GM06990 (cell line): ENCODE measurements at places on chromosomes 13 and 19.
A peak's percentile ranks its signal among the peaks of the same experiment; 100 is the strongest.

DNA sequence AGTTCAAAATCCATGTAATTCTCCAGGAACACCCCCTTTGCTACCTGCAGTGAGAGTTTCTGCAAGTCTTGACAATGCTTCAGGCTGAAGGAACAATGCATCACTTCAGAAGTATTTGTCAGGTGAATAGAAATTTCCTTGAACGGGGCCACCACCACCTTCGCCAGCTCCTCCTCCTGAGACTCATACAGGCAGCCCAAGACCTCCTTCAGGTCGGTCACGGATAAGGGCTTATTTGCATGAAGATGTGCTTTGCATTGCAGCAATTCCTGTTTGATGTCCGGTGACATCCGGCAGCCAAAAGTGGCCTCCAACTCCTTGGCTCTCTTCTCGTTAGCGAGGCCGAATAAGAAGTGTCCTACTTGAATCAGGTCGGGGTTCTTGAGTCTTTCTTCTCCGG is 8.4 kb downstream of the NLRP7 start:
- DNase-seq = no peak

- DNase-seq = no peak
Observed at GRCh38 chr19:5805462-5806132, 730 bp downstream of the NRTN start.

DNA sequence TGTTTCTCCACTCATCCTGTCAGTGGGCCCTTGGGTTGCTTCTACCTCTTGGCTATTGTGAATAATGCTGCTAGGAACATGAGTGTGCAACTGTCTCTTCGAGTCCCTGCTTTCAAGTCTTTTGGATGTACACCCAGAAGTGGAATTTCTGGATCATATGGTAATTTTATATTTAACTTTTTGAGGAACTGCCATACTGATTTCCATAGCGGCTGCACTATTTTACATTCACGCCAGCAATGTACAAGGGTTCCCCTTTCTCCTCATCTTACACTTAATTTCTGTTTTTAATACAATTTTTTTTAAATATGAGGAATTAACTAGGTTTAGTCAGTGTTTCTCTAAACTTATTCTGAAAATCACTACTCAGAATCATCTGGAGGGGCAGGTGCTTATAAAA is 24.2 kb upstream of the SLC46A3 start:
- DNase-seq = no peak

GRCh38 chr19:48735031-48735615 is 5.3 kb downstream of the RASIP1 start:
- no peak for DNase-seq

DNA sequence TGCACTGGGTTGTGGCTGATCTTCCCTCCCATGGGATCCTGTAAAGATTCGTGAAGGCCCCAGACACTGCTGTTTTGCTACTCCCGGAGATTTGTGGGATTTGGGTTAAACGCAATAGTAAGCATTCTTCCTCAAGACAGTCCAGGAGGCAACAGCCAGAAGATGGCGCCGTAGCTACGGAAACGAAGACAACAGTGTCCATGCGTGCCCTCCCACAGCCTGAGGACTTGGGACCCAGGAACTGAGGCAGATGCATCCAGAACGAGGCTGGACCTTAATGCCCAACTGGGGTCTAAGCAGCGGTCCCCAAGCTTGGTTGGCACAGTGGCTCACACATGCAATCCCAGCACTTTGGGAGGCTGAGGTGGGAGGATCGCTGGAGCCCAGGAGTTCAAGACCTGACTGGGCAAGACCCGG is 57.6 kb upstream of the ZNF507 start:
- no peak for DNase-seq

GRCh38 chr19:30049846-30050667 is 108.0 kb downstream of the URI1 start:
- no peak for DNase-seq

- DNase-seq = no peak
Observed at GRCh38 chr19:9014803-9015202, 4.6 kb upstream of the MUC16 start.

- no peak for DNase-seq
Observed at GRCh38 chr13:99367106-99367616, 60.0 kb upstream of the GPR183 start.

DNA sequence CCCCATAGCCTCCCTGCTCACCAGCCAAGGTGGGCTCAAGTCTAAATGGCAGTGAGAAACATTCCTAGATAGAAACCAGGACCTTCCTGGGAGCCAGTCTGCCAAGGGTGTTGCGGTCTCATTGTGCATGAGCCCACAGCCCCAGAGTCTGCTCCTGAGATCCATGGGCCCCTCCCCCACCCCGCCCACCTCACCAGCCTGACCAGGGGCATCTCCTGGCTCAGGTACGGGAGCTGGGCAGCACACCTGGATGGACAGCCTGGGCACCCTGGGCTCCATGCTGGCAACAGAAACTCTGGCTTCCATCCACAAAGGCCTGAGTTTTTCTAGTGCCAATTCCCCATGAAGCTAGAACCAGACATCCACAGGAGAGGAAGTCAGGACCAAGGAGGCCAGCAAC is 65.6 kb downstream of the RAB20 start:
- no peak for DNase-seq

GRCh38 chr19:31498781-31499180 is 149.5 kb upstream of the TSHZ3 start:
- DNase-seq = no peak

DNA sequence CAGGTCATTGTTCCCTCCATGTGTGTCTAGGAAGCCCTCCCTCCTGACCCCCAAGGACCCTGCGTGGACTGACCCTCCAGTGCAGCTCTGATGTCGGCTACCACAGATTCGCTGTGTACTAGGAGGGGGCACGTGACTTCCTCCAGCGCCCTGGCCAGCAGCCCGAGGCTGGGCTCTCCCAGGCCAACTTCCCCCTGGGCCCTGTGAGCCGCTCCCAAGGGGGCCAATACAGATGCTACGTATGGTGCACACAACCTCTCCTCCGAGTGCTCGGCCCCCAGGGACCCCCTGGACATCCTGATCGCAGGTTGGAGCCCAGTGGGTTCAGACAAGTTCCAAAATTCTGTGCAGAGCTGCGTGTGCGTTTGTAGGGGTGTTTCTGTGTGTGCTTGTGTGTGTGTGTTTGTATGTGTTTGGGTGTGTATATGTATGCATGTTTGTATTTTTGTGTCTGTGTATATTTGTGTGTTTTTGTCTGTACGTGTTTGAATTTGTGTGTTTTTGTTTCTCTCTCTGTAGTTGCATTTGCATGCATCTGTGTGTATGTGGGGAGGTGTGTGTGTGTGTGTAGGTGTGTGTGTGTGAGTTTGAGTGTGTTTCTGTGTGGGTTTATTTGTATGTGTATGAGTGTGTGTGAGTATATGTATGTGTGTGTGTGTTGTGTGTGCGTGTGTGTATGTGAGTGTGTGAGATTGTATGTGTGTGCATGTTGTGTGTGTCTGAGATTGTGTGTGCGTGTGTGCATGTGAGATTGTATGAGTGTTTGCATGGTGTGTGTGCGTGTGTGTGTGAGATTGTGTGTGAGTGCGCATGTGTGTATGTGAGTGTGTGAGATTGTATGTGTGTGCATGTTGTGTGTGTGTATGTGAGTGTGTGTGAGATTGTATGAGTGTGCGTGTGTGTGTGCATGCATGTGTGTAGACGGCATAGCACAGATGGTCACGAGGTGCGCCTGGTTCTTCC is 21.4 kb upstream of the LILRA2 start:
- DNase-seq = peak; percentile 58

- no peak for DNase-seq
Observed at GRCh38 chr19:18660939-18661670, 22.4 kb upstream of the CRTC1 start.

DNA sequence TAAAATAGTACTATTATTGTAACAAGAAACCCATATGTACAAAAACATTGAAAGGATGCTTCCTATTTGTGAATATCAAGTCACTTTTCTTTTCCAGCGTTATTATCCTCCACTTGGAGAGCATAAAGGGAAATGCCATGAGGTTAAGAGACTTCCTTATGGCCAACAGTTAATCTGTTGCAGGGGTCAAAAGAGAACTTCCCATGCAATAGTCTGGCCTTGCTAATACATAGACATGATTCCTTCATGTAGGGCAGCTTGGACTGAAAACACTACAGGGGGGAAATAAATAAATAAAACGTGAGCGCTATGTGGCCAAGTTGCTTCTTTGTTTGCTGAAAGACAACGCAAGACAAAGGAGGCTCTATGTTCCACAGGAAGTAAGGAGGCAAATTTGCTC is 269.1 kb upstream of the EDNRB start:
- DNase-seq = no peak

DNA sequence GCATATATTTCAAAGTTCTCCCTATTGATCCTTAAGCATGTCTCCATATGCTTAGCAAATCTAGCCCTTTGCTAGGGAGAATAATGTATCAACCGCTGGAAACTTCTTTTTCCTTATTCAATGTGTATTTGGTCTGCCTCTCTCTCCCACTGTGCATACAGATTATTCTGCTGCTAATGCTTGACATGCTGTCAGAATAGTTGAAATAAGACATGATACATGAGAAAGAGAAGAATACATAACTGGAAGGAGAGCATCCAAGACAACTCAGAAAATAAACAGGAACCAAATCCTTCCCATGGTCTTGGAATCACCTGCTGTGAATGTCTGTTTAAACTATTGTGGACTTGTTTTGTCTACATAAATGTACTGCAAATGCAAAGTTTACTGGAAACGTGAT is 1103.0 kb downstream of the EFNB2 start:
- DNase-seq = no peak

- no peak for DNase-seq
Observed at GRCh38 chr13:110756219-110756631, 42.7 kb downstream of the ING1 start.

- no peak for DNase-seq
Observed at GRCh38 chr13:31053091-31053490, 108.6 kb downstream of the HSPH1 start.

DNA sequence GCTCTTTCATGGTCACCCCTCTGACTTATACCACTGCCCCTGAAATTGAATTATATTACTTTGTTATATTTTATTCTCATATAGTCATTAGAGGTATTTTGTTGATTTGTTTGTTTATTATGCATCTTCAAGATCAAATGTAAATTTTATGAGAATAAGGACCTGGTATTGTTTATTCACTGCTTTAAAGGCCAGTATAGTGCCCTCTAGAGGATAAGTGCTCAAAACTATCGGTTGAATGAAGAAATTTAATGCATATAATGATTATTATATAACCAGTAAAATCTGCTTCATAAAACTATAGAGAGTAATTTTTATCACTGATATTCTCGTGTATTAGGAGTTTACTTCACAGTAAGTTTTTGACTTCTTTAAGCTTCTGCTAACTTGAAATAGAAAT is 1401.9 kb downstream of the SLITRK1 start:
- no peak for DNase-seq

- DNase-seq = no peak
Observed at GRCh38 chr13:74889321-74889720, 592.6 kb downstream of the TBC1D4 start.

DNA sequence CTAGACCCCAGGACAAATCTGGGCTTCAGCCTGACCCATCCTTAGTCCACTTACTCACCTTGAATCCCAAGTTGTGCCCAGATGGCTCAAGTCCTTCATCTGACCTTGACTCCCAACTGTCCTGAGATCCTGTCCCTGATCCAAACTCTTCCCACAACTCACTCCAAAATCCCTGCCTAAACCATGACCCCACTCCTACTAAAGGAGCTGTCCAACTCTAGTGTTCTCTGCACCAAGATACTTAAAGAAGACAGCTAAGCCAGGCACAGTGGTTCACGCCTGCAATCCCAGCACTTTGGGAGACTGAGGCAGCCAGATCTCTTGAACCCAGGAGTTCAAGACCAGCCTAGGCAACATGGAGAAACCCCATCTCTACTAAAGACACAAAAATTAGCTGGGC is 8.5 kb downstream of the POU2F2 start:
- no peak for DNase-seq

- DNase-seq = no peak
Observed at GRCh38 chr13:69866555-69866954, 241.1 kb upstream of the ATXN8OS start.

DNA sequence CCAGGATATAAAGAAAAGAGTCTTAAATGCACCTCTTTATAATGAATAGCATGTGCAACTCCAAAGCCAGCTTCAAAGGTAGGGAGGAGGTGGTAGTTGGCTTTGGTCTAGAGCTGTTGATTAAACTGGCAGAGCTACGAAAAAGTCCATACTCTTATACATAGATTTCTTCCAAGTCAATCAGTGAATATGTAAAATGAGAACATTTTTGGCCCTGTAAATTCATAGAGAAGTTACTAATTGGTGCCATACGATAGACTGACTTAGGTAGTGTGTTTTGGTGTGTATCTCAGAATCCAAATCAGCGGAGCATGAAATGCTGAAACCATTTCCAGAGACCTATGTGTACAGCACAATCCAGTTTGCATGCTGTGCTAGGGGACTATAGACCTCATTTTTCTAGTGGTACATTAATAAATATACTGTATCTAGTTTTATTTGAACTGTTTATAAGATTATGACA is 17.1 kb upstream of the DPY19L3 start:
- no peak for DNase-seq

- no peak for DNase-seq
Observed at GRCh38 chr19:40178756-40179155, 12.5 kb upstream of the MAP3K10 start.

DNA sequence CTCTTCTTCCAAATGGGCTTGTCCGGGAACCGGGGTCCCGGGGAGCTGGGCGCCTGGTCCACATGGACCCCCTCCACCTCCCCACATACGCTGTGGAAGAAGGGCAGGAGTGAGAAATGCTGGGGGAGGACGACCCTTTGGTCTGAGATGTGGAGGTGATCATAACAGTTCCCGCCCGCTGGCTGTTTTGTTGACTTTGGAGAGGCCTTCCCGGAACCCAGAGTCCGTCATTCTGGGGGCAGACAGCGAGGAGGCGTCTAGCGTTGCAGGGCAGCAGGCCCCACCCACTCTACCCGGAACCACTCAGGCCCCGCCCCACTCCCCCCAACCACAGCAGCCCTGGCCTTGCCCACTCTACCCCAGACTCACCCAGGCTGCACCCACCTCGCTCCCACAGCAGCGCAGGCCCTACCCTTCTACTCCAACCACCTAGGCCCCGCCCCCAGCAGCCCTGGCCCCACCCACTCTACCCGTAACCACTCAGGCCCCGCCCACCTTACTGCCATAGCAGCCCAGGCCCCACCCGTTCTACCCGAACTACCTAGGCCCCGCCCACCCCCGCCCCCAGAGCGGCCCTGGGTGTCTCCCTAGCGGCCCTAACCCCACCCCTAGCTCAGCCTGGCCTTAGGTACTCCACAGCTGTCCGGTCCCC is 7.1 kb downstream of the GPR108 start:
- no peak for DNase-seq

DNA sequence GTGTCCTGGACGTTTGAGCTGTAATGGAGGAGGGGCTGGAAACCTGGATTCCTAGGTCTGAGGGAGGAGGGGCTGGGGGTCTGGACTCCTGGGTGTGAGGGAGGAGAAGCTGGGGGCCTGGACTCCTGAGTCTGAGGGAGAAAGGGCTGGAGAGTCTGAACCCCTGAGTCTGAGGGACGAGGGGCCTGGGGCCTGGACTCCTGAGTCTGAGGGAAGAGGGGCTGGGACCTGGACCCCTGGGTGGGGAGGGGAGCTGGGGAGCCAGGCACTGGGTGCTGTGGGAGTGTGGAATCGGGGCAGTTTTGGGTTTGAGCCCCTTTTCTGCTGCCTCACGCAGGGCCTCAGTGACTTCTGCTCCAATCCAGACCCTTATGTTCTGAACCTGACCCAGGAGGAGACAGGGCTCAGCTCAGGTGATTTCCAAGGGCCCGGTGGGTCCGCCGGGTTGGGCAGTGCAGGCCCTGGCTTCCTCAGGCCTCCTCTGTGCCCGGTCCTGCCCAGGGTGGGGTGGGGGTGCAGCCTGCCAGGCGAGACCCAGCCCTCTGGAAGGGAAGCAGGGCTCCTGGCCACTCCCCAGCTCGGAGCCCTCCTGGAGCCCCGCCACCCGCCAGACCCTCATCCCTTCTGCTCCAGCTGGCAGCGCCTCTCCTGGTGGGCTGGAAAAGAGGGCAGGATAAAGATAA is 14.4 kb downstream of the TTYH1 start:
- DNase-seq = no peak
